ENCODE measurements at places on chromosomes 12 and 14.

DNA sequence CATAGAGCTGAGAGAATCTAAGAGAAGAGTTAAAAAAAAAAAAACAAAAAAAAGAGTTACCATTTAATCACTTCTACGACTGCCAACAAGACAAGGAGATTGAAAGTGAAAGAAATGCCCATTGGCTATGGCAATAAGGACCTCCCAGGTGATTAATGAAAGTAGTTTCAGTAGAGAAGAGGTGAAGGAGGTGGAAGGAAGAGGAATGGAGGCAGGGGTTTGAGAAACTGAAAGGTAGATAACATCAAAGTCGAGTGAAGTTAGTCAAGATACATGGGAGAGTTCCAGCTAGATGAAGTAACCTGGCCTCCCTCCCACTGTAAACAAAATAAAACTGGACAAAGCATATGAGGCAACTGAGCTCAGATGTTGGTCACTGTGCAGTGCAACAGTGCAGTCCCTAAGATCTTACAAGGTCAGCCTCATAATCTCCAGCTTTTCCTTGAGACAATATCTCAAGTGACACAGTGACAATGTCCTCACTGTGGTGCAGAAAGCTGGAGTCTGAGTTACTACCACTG lies 118.0 kb upstream of the CCDC198 start:
- no peak for DNase-seq

GRCh38 chr12:10563966-10564365 lies 49.4 kb downstream of the MAGOHB start:
- no peak for DNase-seq

- no peak for DNase-seq
Observed at GRCh38 chr14:41476526-41476925, 130.2 kb upstream of the LRFN5 start.

- DNase-seq: no peak
Observed at GRCh38 chr12:12019881-12020280, 50.9 kb upstream of the BCL2L14 start.

DNA sequence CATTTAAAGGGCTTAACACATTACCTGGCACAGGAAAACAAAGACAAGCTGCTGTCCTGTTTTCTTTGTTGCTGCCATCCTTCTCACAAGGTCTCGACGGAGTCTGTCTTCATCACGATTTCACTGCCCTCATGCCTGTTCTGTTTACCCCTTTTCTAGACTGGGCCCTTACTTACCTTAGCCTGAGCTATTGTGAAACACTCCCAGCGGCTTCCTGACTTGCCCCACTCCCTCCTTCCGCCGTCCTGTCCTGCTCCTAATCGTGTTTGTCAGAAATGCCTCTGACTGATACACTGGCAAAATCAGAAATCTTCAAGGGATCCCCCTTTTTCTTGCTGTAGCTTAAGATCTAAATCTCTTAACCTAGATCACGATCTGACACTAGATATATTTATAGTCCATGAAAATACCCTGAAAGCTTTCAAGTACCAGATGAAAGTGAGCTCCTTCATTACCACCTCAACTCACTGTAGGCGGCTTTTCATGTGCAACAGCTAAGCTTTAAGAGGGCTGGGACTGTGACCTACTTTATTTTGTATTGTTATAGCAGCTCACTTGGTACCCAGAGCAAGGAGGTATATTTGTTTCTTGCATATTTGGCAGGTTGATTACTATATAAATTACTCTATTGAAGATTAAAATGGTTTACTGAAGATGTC lies 32.1 kb downstream of the TECPR2 start:
- DNase-seq: no peak

- no peak for DNase-seq
Observed at GRCh38 chr14:64232095-64232838, 61.9 kb downstream of the ESR2 start.

DNA sequence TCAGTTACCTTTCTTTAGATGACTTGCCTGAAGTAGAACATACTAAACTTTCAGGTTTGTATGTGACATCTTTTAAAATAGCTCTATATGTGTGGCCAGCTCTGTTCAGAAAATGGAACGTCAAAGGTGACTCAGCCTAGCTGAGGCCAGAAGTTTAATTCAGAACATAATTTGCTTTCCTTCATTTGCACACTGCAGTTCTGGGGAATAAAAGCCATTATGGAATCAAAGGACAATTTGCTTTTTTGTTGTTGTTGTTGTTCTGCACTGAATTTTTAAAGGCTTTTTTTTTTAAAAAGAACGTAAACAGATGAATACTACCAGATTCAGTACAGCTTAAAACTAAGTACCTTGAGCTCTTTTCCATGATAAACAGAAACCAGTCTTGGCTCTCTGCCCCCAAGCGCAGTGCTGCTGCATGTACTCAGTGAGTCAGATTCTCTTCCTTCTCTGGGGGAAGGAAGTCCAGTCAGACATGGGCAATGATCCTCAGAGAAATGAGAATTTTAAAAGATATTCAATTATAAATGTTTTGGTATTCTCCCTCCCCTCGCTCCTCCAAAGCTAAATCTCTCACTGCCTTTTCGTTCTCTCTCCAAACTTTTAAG lies 644.2 kb downstream of the NOVA1 start:
- no peak for DNase-seq

- DNase-seq: no peak
Observed at GRCh38 chr14:50733494-50733893, 65.4 kb upstream of the SAV1 start.
